ENCODE measurements at places on chromosomes 3 and 15.
A peak's percentile ranks its signal among the peaks of the same experiment; 100 is the strongest.

- no peak for DNase-seq
Measured at GRCh38 chr3:72766866-72767265, 81.4 kb downstream of the SHQ1 start.

- no peak for DNase-seq
Measured at GRCh38 chr3:10602271-10602670, 96.9 kb upstream of the ATP2B2 start.

DNA sequence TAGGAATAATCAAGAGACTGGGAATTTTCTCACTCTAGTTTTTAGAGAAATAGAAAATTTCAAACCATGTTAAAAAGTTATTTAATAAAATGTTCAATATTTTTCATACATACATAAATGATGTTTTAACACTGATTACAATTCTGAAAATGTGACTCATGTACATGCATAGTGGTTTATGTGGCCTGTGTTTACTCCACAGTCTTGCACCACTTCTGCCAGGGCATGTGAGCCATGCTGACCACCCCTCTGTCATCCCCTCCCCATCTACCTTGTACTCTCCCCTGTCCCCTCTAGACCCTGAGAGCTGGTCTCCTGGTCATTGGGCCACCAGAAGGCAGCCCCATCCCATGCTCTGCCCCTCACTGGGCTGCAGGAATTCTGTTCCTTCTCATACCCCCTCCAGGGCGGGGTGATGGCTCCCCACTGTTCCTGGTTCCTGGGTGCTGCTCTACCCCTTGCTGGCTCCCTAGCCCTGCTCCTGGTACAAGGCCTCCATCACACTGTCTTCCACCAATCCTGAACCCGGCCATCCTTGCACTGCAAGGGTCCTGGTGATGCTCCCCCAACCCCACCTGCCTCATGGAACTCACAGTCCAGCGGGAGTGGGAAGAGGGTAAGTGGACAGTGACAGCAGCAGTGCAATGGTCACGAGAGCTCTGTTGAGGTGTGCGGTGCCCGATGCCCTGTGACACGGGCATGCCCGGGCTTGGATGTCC, 24.2 kb upstream of the SLC41A3 start:
- DNase-seq = no peak

GRCh38 chr15:58852347-58852746, 81.1 kb downstream of the SLTM start:
- DNase-seq = no peak

GRCh38 chr15:56968821-56969220, 50.4 kb downstream of the TCF12 start:
- DNase-seq = no peak

GRCh38 chr3:42229942-42230688, 35.9 kb downstream of the CCK start:
- no peak for DNase-seq

DNA sequence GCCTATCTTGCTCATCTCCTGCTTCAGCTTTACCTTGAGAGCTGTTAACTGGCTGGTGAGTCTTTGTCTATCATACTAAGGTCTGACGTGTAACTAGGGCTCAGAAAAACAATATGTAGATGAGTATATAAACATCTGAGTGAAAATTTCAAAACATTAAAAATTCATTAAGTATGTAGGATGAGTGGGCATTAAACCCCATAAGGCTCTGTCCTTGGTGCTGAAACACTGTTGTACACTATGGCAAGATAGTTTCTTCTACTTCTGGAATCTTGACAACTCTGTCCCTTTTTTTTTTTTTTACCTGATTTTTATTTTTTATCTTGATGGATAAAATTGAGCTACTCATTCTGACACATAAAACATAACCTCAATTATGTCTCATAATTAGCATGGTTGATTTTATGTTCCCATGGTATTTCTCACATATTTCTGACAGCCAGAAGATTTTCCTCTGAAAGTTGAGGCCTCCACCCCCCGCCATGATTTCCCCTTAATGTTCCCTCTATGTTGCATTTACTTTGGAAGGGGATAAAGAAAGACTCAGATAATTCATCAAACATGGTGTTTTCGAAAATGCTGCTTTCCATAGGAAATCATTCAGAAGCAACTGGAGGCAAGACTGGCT, 54.3 kb downstream of the DGKG start:
- no peak for DNase-seq

- DNase-seq = no peak
Measured at GRCh38 chr3:14170531-14171159, 7.8 kb downstream of the XPC start.

DNA sequence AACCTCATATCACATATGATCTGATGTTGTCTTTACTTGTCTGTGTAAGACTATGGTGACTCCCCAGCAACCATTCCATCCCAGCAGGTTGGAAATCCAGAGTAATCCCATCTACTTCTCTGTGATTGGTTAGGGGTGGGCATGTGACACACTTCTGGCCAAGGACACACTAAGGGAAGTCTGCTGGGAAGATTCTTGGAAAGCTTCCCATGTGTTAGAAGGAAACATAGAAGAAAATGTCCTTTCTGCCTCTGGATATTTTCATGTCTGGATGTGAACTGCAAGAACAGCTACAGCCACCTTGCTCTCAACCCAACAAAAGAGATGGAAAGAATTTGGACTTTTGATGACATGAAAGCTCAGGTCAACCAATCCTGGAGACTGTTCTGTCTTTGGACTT, 2.6 kb upstream of the UBE2Q2 start:
- peak; percentile 10 for DNase-seq

DNA sequence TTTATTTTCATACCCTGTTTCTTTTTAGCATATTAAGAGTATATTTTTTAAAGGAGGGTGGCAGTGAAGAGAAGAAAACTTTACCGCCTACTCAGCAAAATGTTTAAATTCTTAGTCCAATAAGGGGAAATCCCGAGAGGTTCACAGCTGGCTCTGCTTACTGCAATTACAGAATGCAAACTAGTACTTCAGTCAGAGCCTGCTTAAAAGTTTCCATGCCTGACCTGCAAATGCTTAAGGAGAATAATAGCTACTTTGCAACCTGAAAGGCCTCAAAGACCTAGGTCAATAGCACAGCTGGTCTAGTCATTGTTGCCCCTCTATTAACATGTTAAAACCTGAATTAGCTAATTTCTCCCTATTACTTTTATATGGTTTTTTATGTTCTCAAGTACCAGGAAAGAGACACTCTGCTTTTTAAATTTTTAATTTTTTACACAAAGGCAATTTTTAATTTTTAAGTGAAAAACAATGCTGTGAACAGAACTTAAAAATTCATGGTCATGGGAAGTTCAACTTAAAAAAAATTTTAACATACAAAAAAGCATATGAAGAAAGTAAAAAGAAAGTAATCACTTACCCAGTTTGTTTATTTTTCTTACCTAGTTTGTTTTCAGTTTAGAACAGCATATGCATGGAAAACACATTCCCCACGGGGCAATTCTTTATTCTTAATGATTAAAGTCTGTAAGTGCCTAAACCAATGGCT, 79.2 kb downstream of the P3H2 start:
- DNase-seq = no peak

DNA sequence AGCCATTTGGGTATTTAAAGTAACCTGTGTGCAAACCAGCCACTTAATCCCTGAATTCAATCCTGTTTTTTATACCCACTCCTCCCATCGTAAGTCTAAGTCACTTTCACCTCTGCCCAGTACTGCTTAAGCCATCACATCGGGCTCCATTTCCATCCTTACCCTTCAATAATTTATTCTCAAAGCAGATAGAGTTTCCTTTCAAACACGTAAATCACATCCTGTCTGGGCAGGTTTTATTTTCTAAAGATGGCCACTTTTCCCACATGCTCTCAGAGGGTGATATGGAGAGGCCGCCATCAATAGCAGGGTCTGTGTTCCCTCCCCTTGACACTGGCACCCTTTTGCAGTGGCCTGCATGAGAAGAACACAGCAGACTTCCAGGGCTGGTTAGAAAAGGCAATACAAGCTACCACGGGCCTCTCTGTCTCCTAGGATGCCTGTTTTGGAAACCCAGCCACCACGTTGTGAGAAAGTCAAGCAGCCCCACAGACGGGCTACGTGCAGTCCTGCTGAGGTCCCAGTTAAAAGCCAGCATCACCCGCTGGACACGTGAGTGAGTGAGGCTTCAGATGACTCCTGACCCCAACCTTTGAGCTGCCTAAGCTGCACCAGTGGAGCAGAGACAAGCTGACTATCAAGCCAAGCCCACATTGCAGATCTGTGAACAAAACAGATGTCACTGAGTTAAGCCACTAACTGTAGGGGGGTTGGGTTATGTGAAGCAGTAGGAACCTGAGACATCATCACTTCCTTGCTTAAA, 241.8 kb upstream of the SLCO3A1 start:
- peak; percentile 16 for DNase-seq

DNA sequence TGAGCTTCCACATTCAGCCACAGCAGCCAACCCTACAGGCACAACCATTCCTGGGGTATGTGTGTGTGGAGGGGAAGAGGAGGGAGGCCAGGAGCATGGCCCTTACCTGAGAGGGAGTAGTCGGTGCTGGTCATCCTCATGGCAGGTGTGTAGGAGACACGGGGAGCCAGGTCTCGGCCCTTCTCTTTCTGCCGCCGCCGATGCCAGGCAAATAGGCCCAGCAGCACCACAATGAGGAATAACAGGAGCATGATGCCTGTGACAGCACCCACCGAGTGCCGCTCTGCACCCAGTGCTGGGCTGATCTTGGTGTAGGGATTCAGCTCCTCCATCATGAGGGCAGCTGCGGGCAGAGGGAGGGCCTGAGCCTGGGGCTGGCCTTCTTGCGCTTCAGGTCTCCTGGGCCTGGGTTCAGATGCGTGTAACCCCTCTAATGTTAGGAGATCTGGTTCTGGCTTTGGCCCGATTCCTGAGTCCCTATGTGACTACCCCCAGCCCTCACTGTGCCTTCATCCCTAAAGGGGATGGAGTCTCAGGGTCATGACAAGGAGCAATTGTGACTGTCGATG, 44.4 kb downstream of the RAB11A start:
- DNase-seq = no peak

- DNase-seq = no peak
Measured at GRCh38 chr3:183991403-183991802, 26.3 kb downstream of the ABCC5 start.

DNA sequence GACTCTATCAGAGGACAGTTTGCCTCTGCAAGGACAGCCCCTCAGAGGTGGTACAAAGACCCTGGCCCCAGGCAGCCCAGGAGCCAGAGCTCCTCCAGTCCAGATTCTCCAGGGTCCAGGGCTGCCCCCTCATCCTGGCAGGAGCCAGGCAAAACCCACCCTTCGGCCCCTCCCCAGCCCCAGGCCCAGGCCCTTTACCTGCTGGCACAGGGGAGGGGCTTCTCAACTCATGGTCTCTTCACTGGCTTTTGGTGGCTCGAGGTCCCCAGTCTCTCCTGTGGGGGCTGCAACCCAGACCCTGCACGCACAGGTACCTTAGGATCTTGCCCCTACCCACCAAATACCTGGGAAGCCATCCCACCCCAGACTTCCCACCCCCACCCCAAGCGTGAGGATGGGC, 8.5 kb downstream of the NEIL1 start:
- DNase-seq = no peak

GRCh38 chr15:39270934-39271333, 309.9 kb upstream of the THBS1 start:
- no peak for DNase-seq

DNA sequence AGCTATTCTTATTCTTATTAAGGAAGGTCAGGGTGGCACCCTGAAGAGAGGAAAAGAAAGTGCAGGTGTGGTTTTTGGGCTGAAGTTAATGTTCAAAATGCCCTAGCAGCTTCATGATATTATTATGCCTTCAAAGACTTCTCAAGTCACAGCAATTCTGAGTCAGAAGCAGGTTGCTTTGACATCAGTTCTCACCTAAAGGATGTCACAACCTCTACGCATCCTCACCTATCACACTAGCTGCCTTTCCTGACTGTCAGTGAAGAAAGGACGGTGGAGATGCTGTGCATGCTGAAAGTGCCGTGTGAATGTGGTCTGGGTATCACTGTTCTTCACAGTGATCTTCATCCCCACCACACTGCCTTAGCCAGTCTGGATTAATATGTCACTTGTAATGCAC, 49.6 kb downstream of the NPTN start:
- DNase-seq = no peak

- no peak for DNase-seq
Measured at GRCh38 chr15:41980654-41981323, 8.4 kb upstream of the EHD4 start.

DNA sequence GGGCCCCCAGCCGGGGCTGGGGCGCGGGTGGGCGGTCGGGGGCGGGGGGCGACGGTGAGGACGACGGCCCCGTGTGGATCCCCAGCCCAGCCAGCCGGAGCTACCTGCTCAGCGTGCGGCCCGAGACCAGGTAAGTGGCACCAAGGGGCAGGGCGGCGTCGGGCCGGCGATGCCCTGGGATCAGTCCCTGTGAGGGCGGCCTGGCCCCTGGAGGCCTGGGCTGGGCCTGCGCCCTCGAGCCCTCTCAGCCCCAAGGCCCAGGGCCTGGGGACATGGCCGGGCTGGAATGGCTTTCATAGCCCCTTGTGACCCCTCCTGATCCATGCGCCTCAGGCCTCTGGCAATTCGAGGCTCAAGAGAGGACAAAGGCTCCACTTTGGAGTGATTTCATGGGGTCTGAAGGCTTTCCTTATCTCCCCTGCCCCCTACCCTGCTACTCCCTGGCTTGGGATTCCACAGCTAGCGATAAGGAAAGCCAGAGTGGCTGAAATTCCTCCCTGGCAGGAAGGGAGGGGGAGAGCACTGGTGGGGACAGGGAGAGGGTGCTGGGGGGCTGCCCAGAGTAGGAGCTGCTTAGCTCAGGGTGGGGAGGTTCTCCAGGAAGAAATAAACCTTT, 418 bp downstream of the ALPK3 start:
- no peak for DNase-seq

- no peak for DNase-seq
Measured at GRCh38 chr15:41942886-41943285, 29.5 kb downstream of the EHD4 start.

DNA sequence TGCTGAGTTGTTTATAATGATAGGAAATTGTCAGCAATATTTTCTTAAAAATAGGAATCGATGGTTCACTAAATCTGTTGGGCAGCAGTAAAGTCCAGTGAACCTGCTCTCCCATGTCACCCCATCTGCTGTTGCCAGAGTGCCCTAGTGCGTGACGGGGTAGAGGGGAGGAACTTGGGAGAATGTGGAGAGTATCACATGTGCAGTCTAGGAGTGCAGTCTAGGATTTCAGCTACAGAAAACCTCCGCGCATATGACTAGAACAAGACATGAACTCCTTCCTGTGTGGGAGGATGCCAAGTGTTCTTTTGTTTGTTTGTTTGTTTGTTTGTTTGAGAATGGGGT, 74.6 kb upstream of the ACAD9 start:
- no peak for DNase-seq

Data from NCI-H2171 (cell line).